ENCODE measurements at places on chromosomes 7 and 10. TPM values are rescaled to one million over a fixed set of nuclear protein-coding genes. Genes with fewer than 3 reads are reported as not detected.

DNA sequence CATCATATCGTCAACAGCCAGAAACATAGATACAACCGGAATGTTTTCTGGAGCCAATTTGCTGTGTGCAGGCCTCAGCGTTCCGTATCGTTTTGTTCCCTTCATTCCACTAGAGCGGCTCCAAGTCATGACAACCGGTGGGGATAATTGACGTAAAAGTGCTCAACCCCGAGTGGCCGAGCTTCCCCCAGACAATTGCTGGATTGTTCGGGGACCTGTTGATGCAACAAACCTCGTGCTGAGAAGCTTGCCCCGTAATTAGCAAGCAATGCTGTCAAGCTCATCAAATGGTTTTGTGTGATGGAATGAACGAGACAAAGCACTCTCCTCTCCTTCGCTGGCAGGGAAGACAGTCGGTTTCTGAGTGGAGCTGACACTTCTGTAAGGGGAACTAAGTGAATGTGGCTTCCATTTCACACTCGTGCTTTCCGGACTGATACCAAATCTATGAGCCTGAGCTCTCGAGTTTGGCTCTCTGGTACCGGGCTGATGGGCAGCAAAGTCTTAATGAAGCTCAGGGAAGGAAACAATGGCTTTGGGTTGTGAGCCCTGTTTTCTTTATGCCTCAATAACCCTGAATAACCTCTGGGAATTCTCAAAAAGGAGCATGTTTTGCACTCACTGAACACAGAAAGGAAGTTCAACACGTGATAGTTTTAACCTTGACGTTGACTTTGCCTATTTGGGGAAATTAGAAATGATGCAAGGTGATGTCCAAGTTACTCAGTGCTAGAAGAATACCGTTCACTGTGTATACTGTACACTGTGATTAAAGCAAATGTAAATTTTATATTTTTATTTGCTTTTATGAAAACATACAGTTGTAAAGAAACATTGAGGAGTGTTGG is 220.5 kb downstream of the BAMBI start:
- no peak for DNase-seq

DNA sequence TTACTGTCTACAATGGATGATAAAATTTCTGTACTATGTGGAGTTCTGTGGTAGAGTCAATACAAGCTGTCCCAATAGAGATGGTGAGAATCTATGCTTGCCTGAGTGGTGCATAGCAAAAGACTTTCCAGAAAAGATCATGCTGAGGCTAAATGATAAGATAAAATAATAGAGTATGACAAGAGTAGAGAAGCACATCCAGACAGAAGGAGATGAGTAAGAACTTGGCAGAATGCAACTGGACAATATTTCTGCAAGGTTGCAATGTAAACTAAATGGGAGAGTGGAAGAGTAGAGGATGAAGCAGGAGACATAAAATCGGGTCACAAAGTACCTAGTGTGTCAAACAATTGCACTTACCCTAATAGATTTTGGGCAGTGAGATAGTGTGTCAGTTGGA is 347.6 kb downstream of the MDFIC start:
- DNase-seq, result no peak

The GPR37 gene
- polyA plus RNA-seq, result 1.0 TPM

- DNase-seq, result no peak
Measured at GRCh38 chr10:5484205-5484604, 15.2 kb downstream of the CALML5 start.

The FAM13C gene
- 7.1 TPM for polyA plus RNA-seq

GRCh38 chr7:154767142-154767541 is 235.8 kb downstream of the PAXIP1 start:
- DNase-seq, result no peak

The FGL2 gene
- polyA plus RNA-seq, result 34.6 TPM

The PTN gene
- polyA plus RNA-seq, result 200 TPM

The SGPL1 gene
- 63.4 TPM for polyA plus RNA-seq

The GIMAP2 gene
- 7.9 TPM for polyA plus RNA-seq

Data from renal cortex interstitium (tissue), 15 donors.